Activated T-helper 9 cell treated with anti-CD3 and anti-CD28 coated beads, Interleukin-2, amount 50 U/mL, for 16 hours (primary cell): ENCODE measurements at places on chromosomes 11 and 22.

DNA sequence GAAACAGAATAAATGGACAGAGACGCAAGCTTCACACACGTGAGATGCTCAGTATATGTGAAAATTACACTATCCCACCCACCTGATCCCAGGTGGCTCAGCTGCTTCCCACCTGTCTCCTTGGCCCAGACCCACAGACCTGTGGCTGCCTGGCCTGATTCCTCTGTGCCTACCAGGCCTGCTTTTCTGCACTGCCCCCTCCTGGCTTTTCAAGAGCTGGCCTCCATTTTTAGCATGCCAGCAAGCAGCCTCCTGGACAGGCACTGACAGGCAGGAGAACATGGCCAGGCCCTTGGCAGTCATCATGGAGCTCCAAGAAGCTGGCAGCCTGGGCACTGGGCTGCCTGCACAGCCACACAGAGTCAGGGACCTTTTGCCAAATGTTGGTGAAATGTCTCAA is 79.5 kb upstream of the HMGXB4 start:
- no peak for DNase-seq

GRCh38 chr11:125995313-125995712 is 49.5 kb downstream of the VSIG10L2 start:
- peak; percentile 2 for DNase-seq

GRCh38 chr11:2528301-2529050 is 83.7 kb downstream of the KCNQ1 start:
- DNase-seq, result no peak

DNA sequence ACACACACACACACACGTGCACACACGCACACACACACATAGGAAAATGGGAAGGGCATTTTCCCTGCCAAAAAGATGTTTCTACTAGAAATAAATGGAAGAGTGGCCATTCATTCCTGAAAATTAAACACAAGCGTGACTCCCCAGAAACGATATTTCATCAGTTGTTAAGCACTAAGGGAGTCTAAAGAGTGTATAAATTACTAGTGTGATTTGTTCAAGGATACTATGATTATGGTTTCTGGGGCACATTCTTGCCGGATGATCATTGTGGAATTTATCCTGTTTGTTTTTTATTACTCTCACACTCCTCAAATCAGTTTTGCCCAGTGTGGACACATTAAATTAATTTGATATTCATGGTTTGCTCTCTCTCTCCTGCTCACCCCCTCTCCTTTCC is 16.4 kb upstream of the AMOTL1 start:
- no peak for DNase-seq

DNA sequence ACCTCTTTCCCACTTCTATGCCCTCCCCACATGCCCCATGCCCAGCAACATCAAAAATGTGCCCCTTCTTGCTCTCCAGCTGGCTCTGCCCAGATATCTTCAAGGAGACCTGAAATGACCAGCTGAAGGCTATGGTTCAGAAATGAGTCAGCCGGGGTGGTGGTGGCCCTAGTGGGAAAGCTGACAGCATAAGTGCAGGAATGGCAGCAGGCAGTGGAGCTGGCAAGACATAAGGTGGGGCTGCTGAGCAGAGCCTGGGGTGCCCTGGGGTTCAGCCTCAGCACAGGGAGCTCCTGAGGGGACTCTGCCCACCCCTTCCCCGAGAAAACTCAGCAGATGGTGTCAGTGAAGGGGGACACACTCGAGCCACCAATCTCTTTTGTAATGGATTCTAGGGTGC is 593.4 kb downstream of the BUD13 start:
- no peak for DNase-seq

DNA sequence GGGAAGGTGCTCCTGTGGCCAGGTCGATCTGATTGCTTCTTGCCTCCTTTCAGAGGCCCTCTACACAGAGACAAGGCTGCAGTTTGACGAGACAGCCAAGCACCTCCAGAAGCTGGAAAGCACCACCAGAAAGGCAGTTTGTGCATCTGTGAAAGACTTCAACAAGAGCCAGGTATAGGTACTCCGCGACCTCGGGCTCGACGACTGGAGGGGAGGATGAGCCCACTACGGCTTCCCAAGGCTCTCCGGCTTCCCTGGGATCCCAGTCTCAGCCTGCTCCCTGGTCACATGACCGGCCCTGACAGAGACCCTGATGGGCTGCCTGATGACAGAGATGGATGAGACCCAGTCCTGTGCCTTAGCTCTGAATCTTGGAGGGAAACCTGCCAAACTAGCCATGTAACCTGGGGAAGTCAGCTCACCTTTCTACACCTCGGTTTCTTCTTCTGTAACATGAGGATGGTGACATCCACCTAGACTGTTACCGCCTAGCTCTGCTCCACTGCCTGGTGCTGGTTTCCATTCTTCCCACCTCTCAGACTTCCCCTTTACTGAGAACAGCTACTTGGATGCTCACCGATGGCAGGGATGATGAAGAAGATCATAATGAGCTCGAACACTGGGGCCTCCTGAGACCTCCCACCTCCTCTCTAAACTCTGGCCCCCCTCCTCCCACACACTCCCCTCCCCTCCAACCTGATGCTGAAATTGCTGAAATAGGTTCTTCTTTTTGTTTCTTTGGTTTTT is 8.9 kb downstream of the RIBC2 start:
- no peak for DNase-seq

- DNase-seq, result no peak
Observed at GRCh38 chr11:121769191-121769590, 316.4 kb upstream of the SORL1-AS1 start.

- DNase-seq, result no peak
Observed at GRCh38 chr22:17876306-17876831, 102.1 kb upstream of the BID start.

GRCh38 chr11:91394073-91394726 is 830.4 kb upstream of the FAT3 start:
- no peak for DNase-seq

DNA sequence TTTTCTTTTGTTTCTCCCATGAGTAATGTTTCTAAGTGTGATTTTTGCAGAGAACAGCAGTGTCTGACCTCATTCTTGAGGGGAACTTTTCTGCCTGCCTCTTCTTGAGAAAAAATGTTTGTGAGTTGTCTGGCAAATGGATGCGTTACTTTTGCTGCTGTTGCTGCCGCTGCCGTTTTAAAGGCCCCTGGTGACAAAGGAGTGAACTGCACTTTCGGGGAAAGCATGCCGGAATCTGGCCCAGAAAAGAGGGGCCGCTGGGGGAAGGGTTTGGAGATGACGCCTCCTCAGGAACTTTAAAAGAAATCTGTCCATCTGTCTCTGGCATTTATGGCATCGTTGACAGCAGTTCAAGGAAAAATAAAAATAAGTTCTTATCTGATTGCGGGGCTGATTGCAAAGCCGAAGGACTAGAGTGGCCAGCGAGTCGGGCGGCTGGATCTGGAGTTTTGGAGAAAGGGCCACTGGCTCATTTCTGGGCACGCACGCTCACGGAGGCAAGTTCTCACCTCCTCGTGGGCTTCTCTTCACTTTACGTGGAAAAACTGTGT is 16.5 kb downstream of the ZBTB16 start:
- DNase-seq, result peak; percentile 27

GRCh38 chr11:29184939-29185890 is 831.6 kb downstream of the KCNA4 start:
- DNase-seq, result no peak

GRCh38 chr11:67504005-67504949 is 886 bp downstream of the PITPNM1 start:
- peak; percentile 37 for DNase-seq

- DNase-seq, result no peak
Observed at GRCh38 chr11:126102436-126102981, 39.8 kb upstream of the CDON start.

- no peak for DNase-seq
Observed at GRCh38 chr11:70697701-70698100, 299.4 kb downstream of the CTTN start.

GRCh38 chr11:80916173-80916798 is 1475.5 kb upstream of the TENM4 start:
- DNase-seq, result no peak

DNA sequence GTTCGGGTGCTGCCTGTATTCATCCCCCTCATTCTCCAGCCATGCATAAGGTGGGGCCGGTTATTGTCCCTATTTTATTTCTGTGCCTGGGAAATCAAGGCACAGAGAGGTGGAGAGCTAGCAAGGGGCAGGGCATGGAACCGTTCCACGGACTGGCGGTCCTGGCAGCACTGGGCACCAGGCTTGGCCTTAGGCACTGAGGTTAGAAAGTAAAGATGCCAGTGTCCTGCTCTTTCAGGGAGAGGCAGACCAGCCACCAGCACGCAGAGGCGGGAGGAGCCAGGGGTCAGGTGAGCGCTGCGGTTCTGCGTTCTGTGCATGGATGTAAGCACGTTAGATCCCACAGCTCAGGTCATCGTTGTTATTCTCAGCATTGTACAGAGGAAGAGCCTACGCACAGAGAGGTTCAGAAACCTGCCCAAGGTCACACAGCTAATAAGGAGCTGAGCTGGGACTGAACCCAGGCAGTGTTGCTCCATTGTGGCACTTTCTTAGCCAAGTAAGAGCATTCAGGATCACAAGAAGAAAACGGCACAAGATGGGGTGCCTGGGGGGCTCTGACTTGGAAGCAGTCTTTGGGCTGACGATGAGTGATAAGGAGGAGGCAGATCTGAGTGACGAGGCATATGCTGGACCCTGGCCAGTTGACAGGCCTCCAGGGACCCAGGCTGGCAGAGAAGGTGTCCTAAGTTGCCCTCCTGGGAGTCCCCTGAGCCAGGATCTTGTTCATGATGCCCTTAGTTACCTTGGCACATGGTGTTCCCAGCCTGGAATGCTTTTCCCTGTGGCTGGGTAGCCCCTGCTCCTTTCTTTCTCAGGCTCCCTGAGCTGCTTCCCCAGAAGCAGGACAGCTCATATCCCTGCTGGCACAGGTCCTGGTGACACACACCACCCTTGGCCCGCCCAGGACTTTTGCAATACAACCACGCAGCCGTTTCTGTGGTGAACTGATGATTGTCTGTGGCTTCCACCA is 41.1 kb downstream of the OSBPL5 start:
- no peak for DNase-seq

DNA sequence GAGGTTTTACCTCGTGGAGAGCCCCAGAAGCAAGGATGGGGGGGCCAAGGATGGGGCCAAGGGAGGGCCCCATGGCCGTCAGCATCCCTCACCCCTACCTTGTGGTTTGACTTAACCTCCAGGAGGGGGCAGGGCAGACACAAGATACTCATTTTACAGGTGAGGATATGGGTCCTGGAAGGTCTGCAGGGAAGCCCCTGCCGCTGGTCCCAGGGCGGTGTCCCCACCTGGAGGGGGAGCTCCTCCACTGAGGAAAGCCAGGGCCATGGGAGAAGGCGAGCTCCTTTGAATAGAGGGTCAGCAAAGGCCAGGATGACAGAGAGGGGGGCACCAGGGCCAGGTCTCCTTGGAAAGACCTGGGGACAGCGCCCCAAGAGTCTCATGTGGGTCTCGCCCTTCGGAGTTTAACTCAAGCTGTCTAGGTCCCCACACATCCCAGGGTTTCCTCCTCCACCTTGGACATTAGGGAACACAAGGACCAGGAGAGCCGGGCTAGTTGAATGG is 5.9 kb upstream of the ADORA2A start:
- DNase-seq, result no peak

DNA sequence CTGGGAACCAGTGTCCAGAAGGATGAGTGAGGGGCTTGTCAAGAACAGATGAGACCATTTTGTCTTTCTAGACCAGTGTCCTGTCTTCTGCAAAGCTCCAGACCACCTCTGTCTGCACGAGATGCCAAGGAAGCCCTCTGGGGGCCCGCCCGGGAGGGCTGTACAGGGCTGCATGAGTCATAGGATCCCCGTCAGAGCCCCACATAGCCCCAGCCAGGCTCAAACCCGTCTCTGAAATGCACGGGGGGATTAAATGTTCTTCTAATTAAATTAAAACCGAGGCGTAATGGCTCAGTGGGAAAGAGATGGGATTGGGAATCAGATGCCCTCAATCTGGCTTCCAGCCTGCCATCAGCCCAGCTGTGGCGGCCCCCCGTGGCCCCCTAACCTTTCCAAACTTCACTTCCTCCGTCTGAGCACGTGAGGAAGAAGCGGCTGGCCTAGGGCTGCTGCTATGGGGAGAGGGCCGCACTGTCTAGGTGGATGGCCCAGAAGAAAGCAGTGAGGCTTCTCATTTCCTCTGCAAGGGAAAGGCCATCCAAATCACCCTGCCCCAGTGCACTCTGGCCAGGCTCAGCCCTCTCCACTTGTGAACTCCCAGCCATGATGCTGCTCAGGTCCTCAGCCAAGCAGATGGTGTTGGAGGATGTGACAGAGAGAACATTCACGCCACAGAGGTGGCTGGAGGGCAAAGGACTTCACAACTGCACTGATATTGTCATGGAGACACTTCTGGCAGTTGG is 32.8 kb downstream of the KCNQ1OT1 start:
- DNase-seq, result no peak

DNA sequence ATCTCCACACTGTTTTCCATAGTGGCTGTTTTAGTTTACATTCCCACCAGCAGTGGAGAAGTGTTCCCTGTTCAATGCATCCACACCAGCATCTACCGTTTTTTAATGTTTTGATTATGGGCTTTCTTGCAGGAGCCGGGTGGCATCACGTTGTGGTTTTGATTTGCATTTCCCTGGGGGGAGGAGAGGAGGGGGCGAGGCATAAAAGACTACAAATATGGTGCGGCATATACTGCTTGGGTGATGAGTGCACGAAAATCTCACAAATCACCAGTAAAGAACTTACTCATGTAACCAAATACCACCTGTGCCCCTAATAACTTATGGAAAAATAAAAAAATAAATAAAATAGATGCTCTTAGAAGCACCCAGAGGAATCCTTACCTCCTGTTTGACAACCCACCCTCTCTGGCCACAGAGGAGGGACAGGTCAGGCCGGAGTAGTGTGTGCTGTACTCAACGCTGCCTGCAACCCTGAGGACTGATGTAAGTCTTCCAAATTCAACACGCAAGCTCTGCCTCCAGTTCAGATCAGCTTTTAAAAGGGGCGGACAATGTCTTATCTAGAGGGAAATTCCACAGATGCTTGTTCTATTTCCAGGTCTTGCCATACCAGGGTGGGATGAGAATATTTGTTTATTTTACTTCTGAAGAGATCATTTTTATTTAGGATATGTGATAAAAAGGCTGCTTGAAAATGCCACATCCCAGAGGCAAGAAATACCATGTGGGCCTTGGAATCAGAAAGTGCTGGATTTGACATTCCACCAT is 329.6 kb upstream of the B3GAT1 start:
- no peak for DNase-seq

DNA sequence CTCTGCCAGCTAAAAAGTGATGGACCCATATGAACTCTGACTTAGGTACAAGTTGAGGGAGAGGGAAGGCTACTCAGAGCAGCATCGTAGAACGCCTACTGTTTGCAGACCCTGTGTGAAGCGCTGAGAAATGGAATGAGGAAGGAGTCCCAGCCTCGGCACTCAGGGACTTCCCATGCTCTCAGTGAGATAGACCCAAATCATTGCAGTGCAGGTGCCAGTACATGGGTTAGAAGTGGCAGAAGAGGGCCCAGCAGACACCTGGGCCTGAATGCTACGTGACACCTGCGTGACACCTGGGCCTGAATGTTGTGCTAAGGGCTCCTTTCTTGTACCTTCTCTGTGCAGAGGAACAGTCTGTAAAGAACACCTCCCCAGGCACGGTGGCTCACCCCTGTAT is 2.6 kb upstream of the PDGFB start:
- no peak for DNase-seq

DNA sequence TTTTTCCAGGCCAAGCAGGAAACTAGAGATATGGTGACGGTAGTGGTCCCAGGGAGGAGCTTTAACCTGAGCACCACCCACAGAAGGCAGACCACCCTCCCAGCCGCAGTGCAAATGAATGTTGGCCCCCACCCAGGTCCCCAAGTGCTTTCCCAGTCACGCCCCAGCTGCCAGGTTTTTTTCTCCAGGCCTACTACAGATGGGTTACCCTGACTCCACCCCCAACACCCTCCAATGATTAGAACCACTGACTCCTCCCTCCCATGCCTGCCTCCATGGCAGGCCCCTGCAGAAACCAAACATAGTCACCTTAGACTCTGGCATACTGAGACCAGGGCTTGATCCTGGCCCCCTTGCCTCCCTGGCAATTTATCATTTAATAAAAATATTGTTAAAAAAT is 58.7 kb upstream of the CHST1 start:
- no peak for DNase-seq
